ENCODE measurements at places on chromosomes 4 and X.

DNA sequence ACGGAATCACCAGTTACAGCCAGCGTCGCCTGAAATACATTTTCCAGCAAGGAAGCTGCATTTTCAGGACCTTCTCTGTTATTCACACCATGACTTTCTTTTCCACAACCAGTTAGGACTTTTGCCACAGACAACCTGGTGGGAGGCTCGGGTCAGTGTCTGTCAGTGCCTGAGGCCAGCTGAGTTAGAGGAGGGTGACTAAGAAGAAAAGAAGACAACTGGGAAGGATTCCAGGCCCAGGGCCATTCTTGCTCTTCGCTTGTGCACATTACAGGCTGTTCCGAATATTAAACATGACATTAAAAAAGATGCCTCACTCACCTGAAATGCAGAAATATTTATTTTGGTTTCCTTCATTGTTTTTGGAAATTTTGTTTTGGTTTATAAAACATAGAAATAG is 21.4 kb upstream of the CENPU start:
- no peak for DNase-seq

GRCh38 chr4:75895744-75896314 is 6.4 kb downstream of the PPEF2 start:
- no peak for DNase-seq

- DNase-seq: no peak
Measured at GRCh38 chr4:71063711-71064110, 70.3 kb downstream of the DCK start.

DNA sequence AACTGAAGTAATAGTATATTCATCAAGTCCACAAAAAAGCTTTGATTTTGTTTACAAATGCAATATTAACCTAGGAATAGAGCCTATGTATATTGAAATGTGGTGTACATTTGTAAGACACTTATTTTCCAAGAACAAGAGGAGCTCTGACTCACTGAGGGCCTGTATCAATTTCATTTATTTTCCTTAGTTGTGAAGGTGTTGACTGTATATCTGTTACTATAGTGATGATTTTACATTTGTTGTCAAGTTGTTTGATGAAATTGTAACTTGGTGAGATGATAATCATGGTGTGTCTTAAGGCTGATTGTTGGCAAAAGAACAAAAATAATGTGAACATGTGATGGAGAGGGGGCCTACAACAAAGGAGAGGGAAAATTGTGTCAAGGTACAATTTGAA is 274.9 kb upstream of the TEX13A start:
- DNase-seq: no peak

- no peak for DNase-seq
Measured at GRCh38 chr4:153579410-153579809, 104.7 kb upstream of the TLR2 start.

DNA sequence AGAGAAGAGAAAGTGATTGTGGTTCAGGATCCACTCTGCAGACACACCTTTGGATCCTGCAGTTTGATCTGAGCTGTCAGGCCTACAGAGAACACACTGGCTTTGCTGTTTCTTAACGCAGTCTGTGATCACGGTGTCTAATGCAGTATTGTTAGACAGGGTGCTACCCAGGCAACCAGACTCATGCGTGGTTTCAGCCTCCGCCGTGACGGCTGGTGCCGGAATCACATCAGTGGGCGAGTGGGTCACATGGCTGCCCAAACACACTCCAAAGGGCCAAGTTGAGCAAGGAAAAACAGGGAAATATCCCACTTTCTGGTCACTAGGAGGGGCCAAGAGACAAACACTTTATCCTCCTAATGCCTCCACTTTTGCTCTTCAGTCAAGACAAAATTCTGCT is 27.5 kb downstream of the CCDC149 start:
- no peak for DNase-seq

GRCh38 chrX:42273387-42273786 is 350.0 kb upstream of the CASK start:
- DNase-seq: no peak

- no peak for DNase-seq
Measured at GRCh38 chr4:143512978-143513313, 556 bp upstream of the SMARCA5 start.

- no peak for DNase-seq
Measured at GRCh38 chr4:187478292-187479140, 517.1 kb upstream of the ZFP42 start.
